ENCODE measurements at places on chromosomes 5 and 9.

GRCh38 chr5:111494355-111494999 is 17.9 kb downstream of the STARD4 start:
- DNase-seq = peak; percentile 93

DNA sequence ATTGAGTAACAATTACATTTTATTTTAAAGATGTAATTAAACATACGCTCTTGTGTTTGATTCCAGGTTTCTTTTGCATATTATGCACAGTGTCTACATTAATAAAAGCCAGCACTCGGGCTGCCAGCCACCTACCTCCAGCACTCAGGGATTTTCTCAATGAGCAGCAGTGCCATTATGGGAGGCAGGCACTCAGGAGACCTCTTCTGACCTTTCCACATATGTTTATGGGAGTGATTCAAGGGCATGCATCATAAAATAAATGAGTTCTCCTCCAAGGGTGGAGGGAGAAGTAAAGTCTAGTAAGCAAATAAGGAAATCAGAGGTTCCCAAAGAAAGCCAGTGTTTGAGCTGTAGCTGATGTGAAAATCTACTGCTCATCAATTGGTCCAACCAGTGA is 119.8 kb upstream of the IRX2 start:
- DNase-seq = no peak

DNA sequence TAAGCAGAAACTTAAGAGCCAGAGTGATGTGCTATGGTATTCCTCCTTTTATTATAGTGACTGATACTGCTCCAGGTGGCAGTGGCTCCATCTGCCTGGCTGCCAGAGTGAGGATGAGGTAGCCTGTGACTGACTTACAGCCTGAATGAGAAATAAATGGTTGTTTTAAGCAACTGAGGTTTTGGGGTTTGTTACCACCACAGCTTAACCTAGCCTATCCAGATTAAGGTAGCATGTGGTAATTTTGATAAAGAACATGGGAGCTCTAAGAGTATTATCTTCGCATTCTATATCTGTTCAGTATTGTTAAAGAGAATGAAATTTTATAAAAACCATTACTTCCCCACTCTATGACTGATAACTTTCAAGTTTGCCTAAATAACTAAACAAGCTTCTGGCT is 39.0 kb downstream of the GOLPH3 start:
- no peak for DNase-seq

- no peak for DNase-seq
Measured at GRCh38 chr5:154653418-154653763, 101.8 kb upstream of the LARP1 start.

GRCh38 chr5:55994495-55994997 is at the start of gene IL6ST:
Gene IL6ST, minus strand, starts transcription at chr5:55994963. Its CDS starts 18,685 bp downstream, at chr5:55976278.
- DNase-seq = peak; percentile 85

GRCh38 chr5:150851039-150851438 is 4.7 kb downstream of the IRGM start:
- peak; percentile 11 for DNase-seq
